ENCODE measurements at places on chromosomes 6 and 20.

DNA sequence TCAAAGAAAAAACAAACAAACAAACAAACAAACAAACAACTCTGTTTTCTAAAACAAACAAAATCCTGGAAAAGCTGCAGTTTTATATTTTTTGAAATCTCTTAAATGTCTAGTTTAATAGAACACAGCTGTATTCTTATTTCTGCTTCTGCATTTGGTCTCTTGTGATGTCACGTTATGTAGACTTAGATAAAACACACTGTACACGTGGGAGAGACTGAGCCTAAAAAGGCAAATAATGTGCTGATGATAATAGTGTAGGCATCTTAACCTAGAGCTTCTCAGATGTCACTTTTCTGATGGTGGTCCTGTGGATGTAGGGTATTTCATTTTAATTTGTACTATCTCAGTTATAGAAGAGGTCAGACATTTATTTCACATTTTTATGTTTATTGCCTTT, 261.7 kb downstream of the UTRN start:
- DNase-seq, result no peak

- no peak for DNase-seq
These were observed 183.2 kb upstream of the KCNG1 start for GRCh38 chr20:51206032-51206662.

GRCh38 chr20:50821994-50822393, 27.1 kb downstream of the BCAS4 start:
- DNase-seq, result no peak

DNA sequence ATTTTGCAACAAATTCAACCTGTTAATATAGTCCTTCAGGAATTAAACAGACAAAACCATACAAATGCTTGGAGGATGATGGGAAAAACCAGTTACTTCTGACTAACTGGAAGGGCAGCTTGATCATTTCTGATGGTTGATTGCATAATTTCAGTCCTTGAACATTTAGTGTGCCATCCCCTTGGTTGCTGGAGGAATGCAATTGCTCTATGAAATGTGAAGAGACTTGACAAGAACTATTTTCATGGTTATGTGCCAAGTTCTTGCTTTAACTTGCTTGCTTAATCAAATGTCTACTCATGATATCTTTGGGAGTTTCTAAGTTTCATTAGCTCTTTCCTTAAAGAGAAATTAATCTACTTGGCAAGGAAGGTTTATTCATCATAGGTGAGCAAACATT, 45.2 kb downstream of the ANKEF1 start:
- peak; percentile 91 for DNase-seq

- peak; percentile 61 for DNase-seq
These were observed 48.0 kb downstream of the TMEM170B start for GRCh38 chr6:11585426-11586016.

- DNase-seq, result no peak
These were observed 5.0 kb upstream of the LPIN3 start for GRCh38 chr20:41335591-41335990.

DNA sequence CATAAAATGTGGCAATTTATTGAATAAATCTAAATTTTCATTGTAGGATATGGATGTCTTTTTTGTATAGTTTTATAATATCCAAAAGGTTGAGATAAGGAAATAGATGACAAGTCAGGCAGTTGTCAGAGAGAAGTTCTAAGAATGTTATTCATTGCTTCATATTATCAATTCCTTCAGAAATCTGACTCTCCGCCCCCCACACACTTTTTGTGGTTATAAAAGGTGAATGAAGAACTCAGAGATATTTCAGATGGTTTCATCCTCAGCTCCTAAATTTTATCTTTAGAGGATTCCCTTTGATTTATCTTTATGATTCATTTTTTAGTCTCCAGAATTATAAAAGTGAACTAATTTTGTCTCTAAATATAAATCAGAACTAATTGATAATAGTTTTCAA, 136.1 kb upstream of the NOX3 start:
- DNase-seq, result no peak

DNA sequence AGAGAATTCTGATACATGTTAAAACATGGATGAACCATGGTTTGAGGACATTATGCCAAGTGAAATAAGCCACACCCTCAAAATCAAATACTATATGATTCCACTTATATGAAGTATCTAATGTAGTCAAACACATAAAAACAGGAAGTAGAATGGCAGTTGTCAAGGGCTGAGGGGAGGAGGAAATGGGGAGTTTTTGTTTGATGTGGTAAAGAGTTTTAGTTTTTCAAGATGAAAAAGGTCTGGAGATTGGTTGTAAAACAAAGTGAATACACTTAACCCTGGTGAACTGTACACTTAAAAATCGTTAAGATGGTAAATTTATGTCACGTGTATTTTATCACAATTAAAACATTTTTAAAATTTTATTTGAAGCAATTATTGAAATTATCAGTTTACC, 127.4 kb upstream of the GRIK2 start:
- DNase-seq, result no peak

GRCh38 chr6:30005482-30005881, 55.6 kb upstream of the POLR1H start:
- DNase-seq, result no peak

DNA sequence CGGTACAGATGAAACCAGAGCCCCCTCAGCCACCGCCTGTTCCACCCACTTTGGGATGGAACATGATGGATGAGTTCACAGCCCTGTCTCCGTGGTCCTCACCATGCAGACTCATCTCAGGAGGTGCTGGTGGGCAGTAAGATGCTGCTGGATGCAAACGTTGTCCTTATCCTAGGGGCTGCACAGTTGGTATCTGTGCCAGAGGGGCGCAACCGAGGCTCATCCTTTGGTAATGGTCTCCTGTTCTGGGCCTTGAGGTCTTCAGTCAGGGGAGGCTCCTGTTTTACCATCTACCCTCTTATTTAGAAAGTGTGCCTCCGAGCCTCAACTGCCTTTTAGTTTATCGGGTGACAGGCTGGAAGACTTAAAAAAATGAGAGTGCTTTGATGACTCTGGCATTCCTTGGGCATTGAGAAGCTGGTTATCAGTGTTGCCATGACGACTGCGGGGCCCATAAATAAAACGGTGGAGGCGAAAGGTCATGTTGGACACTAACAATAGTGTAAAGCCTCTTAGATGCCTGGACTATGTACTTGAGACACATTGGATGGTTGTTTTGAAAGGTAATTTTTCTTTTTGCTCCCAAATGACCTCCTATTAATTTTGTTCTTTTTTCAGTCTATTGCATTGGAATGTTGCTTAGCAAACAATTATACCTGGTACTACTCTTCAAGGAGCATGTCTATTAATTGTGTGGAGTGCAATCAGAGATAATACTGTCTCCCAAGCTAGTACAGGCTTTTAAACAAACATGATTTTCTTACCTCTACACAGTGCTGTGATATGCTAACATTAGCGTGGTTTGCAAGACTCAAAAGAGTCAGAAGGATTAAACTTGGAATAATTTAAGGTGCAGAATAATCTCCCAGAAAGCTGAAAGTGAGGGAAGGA, 74.2 kb upstream of the DSP start:
- DNase-seq, result no peak

- DNase-seq, result peak; percentile 77
These were observed 65.6 kb downstream of the TULP4 start for GRCh38 chr6:158377860-158378259.

DNA sequence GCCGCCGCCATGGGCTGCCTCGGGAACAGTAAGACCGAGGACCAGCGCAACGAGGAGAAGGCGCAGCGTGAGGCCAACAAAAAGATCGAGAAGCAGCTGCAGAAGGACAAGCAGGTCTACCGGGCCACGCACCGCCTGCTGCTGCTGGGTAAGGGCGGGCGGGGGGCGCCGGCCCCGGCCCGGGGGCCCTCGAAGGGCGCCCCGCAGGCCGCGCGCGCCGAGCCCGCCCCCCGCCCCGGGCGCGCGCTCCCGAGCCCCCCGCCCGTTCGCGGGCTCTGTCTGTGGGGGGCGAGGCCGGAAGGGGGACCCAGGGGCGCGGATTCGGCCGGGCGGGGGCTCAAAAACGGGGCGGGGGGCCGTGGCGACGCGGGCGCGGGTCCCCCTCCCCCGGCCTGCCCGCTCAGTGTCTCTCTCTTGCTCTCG, 39.2 kb downstream of the GNAS start:
- DNase-seq, result peak; percentile 36

- no peak for DNase-seq
These were observed 60.9 kb upstream of the SMIM8 start for GRCh38 chr6:87261534-87261933.

- peak; percentile 6 for DNase-seq
These were observed 731 bp downstream of the MAK start for GRCh38 chr6:10837622-10837994.

- no peak for DNase-seq
These were observed 112.2 kb upstream of the ARMC2 start for GRCh38 chr6:108736002-108736361.

- no peak for DNase-seq
These were observed 36.5 kb downstream of the PPP1R16B start for GRCh38 chr20:38842026-38842425.

DNA sequence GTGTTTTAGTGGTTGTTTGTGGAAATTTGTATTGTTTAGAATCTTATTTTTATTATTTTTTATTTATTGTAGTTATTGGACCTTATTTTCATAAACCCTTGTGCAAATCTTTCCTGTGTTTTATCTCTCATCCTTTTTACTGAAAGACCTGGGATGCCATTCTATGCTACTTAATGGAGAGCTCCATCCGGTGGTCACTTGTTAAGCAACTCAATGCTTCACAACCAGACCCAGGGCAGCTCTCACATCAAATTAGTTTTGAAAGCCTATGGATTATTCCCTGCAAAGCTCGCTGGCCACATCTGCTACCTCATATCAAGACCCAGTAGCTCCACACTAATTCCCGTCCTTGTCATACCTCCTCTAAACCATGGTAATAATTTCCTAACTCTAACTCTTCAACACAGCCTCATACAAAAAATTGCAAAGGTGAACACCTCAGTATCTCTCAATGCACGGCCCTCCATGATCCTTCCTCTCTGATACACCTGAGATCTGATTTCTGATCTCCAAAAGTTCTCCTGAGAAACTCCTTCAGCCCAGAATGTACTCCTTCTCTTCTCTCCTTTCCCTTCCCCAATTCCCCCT, 296.6 kb upstream of the MANEA start:
- peak; percentile 26 for DNase-seq

GRCh38 chr6:90468080-90468479, 118.8 kb downstream of the MAP3K7 start:
- DNase-seq, result peak; percentile 84

- DNase-seq, result no peak
These were observed 113.8 kb downstream of the TAF4 start for GRCh38 chr20:61951695-61952533.

- DNase-seq, result no peak
These were observed 2.2 kb upstream of the COL11A2 start for GRCh38 chr6:33194431-33194979.

GRCh38 chr6:42086046-42087035, 36.0 kb downstream of the TAF8 start:
- DNase-seq, result no peak

GRCh38 chr6:169223006-169223405, 30.6 kb downstream of the THBS2 start:
- DNase-seq, result no peak

GRCh38 chr20:19449051-19449450, 236.6 kb downstream of the SLC24A3 start:
- no peak for DNase-seq

- no peak for DNase-seq
These were observed 51.3 kb upstream of the TOX2 start for GRCh38 chr20:43863330-43863729.

GRCh38 chr6:32604434-32604877, 14.8 kb upstream of the HLA-DRB1 start:
- DNase-seq, result no peak

DNA sequence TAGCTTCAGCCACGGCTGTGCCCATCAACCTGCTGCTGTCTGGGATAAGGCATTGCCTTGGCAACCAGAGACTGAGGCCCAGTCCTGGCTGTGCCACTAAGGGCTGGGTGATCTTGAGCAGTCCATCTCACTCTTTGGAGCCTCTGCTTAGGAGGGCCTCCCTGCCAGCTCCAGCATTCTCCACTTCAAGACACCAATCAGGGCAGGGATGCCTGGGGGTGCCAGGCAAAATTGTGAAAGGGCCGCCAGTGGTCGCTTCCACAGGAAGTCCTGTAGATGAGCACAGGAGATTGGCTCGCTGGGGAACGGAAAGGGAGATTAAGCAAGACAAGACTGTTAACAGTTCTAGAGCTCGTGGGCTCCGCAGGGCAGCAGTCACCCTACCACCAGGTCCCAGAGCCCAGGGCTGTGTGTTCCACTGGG, at the start of gene RAB44:
RAB44 (plus strand) TSS at position 346 of the 423 bp plus-strand sequence. CDS start 6,410 bp downstream, outside the sequence.
- no peak for DNase-seq

- no peak for DNase-seq
These were observed 10.5 kb downstream of the PLN start for GRCh38 chr6:118558464-118559217.
